ENCODE measurements at places on chromosomes 12 and 14.

GRCh38 chr12:62191491-62192179 lies 68.6 kb upstream of the USP15 start:
- H3K27ac ChIP-seq = no peak overlapping the region
- DNase-seq = no peak
- H3K36me3 ChIP-seq = no peaks in the 10 kb centered on the region
- H3K4me1 ChIP-seq = peaks cover 13% of the 10 kb centered on the region

GRCh38 chr14:68124979-68125731 lies 305.6 kb downstream of the RAD51B start:
- no peak overlapping the region for H3K4me3 ChIP-seq
- H3K27me3 ChIP-seq = no peaks in the 10 kb centered on the region
- DNase-seq = peak; percentile 62

- no peaks in the 10 kb centered on the region for H3K4me1 ChIP-seq
- no peaks in the 10 kb centered on the region for H3K36me3 ChIP-seq
- H3K4me3 ChIP-seq = no peak overlapping the region
- no peak overlapping the region for H3K27ac ChIP-seq
- DNase-seq = no peak
Measured at GRCh38 chr12:22473212-22473611, 71.1 kb downstream of the C2CD5 start.

GRCh38 chr14:74799765-74800164 lies 36.6 kb downstream of the YLPM1 start:
- no peak for DNase-seq
- no peak overlapping the region for H3K4me3 ChIP-seq
- no peaks in the 10 kb centered on the region for H3K4me1 ChIP-seq
- H3K27me3 ChIP-seq = no peaks in the 10 kb centered on the region
